Osteoblast (primary cell): ENCODE measurements at places on chromosomes 3 and 15. TPM values are rescaled to one million over a fixed set of nuclear protein-coding genes. Genes with fewer than 3 reads are reported as not detected.

GRCh38 chr15:58148120-58148519, 9.9 kb downstream of the AQP9 start:
- DNase-seq = no peak

Gene FMN1
- 9.0 and 11.2 TPM in 2 replicates for total RNA-seq

- DNase-seq = no peak
Observed at GRCh38 chr3:149186721-149187120, 34.9 kb downstream of the CP start.

DNA sequence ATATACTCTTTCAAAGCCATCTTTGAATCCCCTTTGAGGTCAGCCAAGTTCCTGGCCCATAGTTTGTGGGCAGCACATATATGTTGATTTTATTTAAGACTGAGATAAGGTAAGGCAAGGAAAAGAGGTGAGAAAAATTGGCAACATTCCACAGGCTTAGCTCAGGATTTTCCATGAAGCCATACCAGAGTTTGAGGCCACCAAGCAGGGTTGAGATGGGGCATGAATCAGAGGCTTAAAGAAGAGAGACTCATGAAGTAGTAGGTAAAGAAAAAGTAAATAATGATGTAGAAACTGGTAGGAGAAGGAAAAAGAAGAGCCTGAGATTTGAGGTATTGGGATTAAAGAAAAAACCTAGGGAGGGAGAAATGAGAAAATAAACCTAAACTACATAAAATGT, 89.2 kb downstream of the MYO5A start:
- DNase-seq = no peak

DNA sequence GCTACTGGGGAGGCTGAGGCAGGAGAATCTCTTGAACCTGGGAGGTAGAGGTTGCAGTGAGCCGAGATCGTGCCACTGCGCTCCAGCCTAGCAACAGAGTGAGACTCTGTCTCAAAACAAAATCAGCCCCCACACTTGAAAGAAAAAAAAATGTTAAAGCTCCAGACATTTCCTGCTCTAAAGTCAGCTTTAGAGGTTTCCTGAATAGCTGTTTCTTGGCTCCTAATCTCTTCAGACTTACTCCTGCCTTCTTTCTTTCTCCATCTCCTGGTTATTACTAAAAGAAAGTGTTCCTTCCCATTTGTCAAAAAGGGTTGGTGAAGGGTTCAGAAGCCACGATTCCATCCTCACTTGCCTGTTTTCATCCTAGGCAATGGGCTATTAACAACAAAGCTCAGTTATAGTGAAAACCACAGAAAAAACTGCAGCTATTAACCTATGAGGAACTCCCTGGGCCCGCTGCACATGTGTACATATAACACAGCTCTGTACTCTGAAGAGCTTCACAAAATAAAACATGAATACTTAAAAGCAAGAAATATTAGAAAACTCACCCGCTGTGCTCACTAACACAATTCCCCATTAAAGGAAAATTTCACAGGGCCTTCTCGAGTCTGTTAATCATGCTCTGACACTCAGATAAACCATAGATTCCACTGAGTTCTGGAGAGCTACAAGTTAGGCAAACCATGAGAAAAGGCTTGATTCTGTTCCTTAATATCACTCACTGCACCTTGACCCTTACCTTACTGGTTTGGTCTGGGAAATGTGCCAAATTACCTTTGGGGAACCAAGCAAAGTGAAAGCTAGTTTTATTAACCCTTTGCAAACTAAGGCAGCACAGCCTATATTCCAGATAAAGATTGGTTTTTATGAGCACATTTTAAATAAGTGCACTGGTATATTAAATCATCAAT, 89.9 kb upstream of the TSPAN3 start:
- DNase-seq = no peak
